Thoracic aorta (tissue), 2 donors: ENCODE measurements at places on chromosomes 3 and 15.

- DNase-seq, result no peak
Measured at GRCh38 chr15:98686983-98687382, 38.6 kb downstream of the IGF1R start.

DNA sequence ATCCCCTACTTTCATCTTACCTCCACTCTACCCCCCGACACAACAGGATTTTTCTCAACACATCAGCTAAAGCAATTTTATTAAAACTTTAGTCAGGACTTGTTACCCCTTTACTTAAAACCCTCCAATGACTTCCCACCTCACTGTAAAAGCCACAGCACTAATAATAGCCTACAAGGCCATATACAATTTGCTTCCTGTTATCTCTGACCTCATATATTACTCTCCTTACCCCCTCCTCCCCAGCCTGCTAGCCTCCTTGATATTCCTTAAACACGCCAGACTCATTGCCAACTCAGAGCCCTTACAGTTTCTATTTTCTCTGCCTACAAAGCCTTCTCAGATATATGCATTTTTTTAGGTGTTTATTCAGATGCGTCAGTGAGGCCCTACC, 54.4 kb downstream of the DCUN1D1 start:
- no peak for DNase-seq

- no peak for DNase-seq
Measured at GRCh38 chr3:17738921-17739320, 3.5 kb downstream of the TBC1D5 start.

DNA sequence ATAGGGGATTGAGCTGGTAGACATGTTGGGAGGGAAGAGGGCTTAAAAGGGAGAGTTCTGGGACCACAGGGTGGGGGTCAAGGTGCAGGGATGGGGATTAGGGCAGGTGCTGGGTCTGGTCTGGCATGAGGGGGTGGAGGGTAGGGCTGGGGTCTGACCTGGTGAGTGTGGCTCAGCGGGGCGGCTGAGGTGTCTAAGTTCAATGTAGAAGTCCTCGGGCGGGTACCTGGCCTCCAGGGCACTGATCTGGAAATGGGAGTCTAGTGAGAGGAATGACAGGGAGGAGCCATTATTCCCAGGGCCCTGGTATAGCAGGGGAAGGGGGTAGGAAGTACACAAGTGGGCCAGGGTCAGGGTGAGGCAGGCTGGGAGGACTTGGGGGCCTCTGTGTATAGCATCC, 39.6 kb downstream of the RAB11A start:
- no peak for DNase-seq

GRCh38 chr3:46892285-46893145, 15.0 kb downstream of the PTH1R start:
- DNase-seq, result peak; percentile 71

DNA sequence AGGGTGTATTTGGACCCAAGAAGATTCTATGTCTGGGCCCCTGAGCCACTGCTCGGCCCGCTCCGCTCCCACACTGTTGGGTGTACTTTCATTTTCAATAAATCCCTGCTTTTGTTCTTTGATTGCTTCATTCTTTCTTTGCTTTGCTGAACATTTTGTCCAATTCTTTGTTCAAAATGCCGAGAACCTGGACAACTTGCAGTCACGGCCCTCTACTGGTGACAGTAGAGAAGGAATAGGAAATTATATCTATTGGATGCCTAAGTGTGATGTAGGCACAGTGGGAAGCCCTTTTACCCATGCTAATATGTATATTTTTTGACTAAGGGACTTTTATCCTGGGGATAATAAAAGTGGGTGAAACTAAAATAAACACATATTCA, 340.8 kb downstream of the LRRC3B start:
- no peak for DNase-seq

- no peak for DNase-seq
Measured at GRCh38 chr3:143619231-143619630, 229.0 kb downstream of the SLC9A9 start.

DNA sequence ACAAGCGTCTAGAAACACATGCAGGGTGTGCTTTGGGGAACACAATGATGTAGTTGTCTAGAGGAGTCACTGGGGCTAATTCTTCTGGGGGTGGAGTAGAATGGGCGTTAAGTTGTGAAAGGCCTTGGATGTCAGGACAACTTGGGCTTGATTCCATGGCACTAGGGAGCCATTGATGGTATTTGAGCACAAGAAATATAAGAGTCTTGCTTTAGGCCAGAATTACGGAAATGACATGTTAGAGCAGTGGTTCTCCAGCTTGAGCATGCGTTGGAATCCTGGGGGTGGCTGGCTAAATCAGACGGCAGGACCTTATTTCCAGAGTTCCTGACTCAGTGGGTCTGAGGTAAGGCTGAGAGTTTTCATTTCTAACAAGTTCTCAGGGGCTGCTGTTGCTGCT, 29.2 kb upstream of the SMAD6 start:
- no peak for DNase-seq

- no peak for DNase-seq
Measured at GRCh38 chr3:186989429-186989828, 59.1 kb downstream of the ST6GAL1 start.

GRCh38 chr3:195178124-195178910, 92.6 kb downstream of the XXYLT1 start:
- DNase-seq, result no peak

- DNase-seq, result no peak
Measured at GRCh38 chr3:139353920-139354556, 10.2 kb downstream of the MRPS22 start.

GRCh38 chr15:45185069-45185779, 2.5 kb downstream of the SHF start:
- DNase-seq, result no peak

- no peak for DNase-seq
Measured at GRCh38 chr3:72310419-72311380, 525.8 kb upstream of the PROK2 start.

DNA sequence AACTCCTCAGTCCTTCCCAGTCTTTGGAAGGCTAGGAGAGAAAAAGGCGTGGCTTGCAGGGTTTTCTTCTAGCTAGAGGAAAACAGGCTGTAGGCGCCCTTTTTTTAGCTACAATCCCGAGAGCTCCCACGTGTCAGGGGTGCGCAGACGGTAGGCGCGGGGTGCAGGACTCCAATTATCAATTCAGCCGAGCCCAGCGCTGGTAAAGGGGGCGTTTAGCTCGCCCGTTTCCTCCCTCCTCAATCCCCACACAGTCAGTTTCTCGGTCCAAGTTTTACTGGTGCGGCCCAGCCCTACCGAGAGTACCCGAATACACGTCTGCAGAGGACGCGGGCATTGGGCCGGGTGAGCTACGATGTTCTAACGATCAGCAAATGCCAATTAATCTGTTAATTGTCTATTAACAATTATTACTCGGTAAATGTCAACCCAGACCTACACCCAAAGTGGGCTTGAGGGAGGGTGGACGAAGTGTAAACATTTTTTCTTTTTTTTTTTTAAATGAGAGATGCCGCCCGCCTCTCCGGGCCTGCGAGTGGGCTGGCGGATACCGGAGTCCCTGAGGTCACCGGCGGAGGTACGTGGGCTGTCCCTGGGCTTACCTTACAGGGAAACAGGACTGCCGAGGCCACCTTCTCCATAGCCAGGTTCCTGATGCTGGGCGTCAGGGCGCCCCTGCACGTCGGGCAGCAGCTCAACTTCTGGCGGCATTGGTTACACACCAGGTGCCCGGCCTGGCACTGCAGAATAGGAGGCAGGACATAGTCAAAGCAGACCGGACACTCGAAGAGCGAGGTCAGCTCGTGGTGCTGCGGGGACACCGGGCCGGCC, 923 bp downstream of the SIAH2 start:
- DNase-seq, result no peak

- no peak for DNase-seq
Measured at GRCh38 chr3:18559331-18559842, 134.2 kb upstream of the SATB1 start.

DNA sequence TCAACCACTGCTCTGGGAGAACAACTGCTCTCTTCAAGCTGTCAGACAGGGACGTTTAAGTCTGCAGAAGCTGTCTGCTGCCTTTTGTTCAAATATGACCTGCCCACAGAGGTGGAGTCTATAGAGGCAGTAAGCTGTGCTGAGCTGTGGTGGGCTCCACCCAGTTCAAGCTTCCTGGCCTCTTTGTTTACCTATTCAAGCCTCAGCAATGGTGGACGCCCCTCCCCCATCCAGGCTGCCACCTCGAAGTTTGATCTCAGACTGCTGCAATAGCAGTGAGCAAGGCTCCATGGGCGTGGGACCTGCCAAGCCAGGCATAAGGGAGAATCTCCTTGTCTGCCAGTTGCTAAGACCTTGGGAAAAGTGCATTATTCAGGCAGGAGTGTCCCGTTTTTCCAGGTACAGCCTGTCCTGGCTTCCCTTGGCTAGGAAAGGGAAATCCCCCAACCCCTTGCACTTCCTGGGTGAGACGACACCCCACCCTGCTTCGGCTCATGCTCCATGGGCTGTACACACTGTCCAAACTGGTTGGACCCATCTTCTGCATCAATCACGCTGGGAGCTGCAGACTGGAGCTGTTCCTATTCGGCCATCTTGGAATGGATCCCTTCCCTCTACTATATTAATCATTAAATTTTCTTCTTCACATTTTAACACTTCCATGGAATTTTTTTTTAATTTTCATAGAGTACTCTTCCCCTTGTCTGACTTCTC, 167.0 kb upstream of the UBE2E2 start:
- DNase-seq, result no peak

DNA sequence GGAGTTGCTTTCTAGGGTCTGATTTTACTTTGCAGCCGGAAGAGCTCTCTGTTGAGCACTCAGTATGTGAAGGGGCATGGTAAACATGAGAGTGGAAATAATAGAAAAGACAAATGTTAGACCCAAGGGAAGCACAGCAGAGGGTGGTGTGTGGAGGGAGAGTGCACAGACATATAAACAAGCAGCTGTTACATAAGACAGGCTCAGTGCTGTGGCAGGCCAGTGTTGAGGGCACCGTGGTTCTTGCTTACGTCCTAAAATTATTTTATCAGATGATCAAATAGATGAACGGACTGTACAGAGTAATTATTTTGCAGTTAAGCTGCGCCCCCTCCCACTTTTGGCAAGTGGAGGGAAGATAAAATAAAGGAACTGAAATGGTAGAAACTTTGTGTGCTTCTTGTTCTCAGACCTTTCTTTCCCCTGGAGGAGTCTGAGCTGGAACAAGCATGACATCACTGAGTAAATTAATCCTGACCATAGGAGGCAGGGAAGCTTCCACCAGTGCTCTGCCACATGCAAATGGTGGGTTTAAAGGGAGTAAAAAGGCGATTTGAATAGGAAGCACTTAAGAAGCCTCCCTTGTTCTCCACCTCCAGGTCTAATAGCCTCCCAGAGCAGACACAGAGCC, 205.6 kb downstream of the IL20RB start:
- no peak for DNase-seq

- DNase-seq, result no peak
Measured at GRCh38 chr15:85403745-85404144, 23.3 kb downstream of the AKAP13 start.

DNA sequence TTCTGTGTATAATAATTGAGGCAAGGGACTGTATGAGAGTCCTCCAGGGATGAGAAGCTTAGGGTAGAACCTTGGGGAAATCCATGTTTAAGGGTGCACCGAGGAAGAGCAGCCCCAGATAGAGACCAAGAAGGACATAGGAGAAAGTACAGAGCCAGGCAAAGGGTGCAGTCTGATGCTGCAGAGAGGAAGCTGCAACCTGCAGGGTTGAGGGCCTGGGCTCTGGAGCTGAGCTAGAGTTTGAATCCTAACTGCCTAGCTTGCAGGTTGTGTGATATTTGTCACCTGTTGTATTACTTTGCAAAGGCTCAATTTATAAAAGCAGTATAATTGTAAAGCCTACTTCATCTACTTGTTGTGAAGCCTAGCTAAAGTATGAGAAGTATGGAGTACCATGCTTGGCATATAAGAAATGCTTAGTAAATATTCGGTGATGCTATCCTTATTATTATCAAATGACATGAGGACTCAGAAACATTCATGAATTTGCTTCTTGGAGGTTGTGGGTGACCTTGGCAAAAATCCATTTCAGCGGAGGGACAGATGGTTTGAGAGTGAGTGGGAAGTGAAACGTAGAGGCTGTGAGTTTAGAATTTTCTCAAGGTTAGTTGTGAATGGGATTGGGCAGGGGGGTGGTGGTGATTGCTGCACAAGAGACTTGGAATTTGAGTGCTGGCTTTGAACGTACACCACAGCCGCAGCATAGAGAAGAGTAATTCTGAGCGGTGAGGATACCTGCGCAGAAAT, 43.8 kb downstream of the PLCL2 start:
- no peak for DNase-seq

- DNase-seq, result no peak
Measured at GRCh38 chr3:194548346-194549321, 61.8 kb upstream of the ATP13A3 start.
